ENCODE measurements at places on chromosomes 6 and 20. TPM values are rescaled to one million over a fixed set of nuclear protein-coding genes. Genes with fewer than 3 reads are reported as not detected.

DNA sequence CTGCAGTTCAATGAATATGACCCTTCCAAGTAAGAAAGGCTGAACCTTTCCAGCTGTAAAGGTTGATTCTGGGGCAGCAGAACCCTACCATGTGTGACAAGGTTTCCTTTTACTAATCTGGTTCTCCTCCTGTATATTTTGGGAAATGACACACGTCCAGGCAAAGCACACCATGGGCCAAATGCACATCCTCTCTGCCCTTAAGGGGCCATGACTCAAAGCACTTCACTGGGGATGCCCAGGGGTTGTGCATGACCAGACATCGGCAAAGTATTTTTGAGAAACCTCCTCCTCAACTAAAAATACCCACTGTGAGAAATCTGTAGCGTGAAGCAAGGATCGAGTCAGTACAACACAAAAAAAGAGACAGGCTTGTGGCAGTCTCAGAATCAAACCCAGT, 174.7 kb downstream of the BACH2 start:
- DNase-seq = no peak

DNA sequence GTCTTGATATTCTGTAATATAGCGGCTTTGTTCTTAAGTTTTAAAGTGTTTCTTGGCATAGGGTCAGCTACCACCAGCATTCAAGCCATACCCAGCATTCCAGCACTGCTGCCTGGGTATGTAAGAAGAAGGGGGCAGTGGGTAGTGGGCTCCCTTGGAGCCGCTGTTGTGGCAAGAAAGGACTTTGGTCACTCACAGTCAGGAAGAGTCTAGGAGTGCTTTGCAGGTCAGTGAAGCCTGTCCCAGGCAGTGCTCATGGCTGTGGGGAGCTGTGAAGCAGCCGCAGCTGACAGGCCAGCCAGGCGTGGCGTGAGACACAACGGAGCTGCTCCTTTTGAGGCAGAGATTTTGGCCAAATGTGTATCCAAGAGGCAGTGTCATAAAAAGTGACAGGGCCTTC, 512.0 kb downstream of the CDKAL1 start:
- peak; percentile 92 for DNase-seq

DNA sequence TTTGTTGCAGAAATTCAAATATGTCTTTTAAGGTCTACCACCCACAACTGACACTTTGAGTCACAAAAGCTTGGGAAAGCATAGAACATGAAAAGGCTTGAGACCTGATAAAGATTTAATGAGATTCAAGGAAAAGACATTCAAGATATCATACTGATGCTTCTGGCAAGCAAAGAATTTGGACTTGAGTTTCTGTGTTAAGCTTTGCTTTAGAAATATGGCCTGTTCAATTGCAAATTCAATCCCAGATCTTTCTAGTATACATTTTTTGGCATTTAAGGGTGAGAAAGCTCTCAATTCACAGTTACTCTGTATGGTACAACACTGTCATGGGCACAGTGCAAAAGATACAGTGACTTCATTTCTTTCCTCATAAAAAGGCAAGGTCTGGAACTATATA, 38.9 kb upstream of the LAMP5 start:
- DNase-seq = no peak

- DNase-seq = no peak
Observed at GRCh38 chr6:21107796-21108195, 485.8 kb upstream of the SOX4 start.

DNA sequence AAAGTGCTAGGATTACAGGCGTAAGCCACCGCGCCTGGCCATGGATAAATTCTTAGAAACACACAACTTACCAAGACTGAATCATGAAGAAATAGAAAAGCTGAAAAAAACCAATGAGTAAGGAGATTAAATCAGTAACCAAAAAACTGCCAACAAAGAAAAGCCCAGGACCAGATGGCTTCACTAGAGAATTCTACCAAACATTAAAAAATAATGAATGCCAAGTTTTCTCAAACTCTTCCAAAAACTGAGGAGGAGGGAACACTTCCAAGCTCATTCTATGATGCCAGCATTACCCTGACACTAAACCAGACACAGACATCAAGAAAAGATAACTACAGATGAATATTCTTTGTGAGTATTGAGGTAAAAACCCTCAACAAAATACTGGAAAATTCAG, 44.3 kb downstream of the USP49 start:
- no peak for DNase-seq

DNA sequence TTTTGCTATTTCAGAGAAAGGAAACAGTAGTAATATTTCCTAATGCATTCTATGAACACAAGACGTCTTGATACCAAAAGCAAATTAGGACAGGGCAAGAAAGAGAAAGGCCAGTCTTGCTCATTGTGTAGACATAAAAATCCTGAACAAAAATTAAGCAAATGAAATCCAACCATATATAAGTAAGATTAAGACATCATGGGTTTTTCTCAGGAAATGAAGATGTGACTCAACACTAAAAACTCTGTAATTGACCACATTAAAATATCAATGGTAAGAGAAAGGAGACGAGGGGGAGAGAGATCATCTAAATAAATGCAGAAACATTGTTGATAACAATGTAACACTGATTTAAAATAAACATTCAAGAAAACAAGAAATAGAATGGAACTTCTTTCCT, 205.4 kb downstream of the SOD2 start:
- no peak for DNase-seq

DNA sequence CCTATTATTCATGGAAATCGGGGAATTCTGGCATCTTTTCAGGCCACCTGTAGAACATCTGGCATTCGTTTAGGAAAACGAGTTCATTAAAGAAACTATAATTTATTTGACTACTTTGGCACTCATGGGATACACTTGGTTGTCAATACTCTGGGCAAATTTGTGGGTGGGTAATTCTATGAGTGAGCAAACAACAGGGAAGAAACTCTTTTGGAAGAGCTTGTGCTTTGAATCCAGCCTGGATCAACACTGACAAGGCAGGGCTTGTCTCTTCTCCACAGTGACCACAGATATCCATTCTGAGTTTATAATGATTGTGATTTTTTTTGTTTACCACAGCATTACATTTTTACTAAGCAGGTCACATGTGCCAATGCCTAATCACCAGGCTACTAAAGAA, 394.7 kb downstream of the THBS2 start:
- no peak for DNase-seq

DNA sequence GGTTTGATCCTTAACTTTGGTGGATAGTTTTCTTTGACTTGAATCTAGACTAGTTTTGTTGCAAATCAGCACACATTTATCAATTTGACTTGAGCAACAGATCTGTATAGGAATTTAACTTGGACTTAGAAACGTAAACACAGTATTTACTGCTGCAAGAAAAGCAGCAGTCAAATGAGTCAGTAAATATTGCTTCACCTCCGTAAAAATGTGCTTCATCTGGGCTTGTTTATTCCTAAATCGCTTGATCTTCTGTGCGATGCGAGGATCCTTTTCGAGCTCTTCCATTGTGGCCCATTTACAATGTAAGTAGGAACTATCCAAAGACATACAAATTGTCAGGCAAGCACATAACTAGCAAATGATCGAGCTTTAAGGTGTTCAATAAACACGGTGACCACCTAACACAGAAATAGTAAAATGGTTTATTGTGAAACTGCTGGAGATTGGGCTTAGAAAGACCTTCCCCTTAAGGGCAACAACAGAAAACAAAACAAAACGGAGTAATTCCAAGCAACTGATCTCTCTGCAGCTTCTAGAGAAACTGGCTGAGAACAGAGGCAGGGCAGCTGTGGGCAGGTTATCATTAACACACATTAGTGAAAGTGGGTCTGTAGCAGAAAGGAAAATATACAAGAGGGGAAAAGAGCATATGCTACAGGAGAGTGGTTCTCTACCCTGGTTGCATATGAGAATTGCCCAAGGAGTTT, 120.8 kb downstream of the CHD6 start:
- DNase-seq = no peak

DNA sequence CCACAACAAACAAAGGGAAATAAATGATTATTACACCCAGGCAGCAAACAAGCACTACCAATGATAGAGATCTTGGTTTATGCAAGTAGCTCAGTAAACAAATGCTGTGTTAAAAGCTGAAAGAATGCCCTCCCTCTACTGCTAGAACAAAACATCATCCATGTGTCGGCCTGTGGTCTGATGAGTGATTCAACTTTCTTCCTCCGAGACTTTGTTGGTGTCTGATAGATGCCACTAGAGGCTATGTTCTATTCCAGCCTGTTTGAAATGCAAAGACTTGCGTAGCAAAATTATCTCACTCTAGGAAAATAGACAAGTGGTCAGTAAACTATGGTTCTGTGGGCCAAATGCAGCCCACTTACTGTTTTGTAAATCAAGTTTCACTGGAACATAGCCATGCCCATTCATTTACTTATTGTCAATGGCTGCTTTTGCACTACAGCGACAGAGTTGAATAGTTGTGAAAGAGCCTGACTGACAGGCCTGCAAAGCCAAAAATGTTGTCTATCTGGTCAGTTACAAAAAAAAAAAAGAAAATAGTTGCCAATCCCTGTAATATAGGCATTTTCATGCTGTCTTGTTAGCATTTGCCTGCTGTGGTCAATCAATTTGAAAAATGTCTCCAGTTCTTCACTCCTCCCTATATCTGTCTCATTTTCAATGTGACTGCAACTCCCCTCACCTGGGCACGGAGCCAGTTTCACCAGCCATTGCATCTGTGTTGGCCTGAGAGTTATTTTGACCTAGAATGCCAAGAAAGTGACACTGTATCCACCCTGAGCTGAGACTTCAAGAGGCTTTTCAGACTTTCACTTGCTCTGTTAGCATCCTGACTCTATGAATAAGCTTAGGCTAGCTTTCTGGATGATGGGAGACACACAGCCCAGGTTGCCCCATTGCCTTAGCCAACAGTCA, 544.6 kb upstream of the BTBD3 start:
- DNase-seq = no peak

DNA sequence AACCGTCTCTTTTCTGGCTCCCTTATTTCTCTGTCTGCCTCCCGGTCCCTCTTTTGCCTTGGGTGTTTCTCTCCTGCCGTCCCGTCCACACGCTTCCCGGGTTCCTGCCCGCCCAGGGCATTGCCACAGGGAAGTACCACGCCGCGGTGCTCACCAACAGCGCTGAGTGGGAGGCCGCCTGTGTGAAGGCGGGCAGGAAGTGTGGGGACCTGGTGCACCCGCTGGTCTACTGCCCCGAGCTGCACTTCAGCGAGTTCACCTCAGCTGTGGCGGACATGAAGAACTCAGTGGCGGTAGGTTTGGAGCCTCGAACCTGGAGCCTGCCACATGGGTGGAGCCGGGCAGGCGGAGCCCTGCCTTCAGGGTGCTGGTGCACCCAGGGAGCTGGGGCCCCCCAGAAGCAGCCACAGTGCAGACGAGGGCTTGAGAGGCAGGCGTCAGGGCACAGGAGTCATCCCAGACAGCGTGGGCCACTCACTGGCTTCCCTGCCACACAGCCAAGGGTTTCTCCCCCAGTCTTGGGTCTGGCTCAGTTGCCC, 21.3 kb downstream of the NPEPL1 start:
- DNase-seq = no peak

GRCh38 chr6:16700202-16700915, 60.9 kb downstream of the ATXN1 start:
- DNase-seq = no peak

- DNase-seq = no peak
Observed at GRCh38 chr6:147986846-147987245, 355.8 kb upstream of the SASH1 start.

DNA sequence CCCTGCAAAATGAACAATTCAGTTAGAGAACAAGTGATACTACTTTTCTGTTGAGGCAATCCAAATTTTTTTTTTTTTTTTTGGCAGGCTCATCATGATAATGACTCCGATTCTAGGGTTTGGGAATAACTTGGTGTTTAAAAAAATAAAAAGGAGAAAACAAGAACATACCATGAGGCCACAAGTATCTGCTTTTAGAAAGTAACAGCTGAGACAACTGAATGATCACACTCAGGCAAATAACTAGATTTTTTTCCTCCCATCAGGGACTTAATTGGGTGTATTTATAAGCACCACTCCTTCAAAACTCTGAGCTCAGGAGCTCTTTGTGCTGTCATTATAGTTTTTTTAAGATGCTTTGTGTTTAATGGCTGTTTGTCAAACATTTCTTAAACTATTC, 29.6 kb downstream of the PAK5 start:
- DNase-seq = no peak

DNA sequence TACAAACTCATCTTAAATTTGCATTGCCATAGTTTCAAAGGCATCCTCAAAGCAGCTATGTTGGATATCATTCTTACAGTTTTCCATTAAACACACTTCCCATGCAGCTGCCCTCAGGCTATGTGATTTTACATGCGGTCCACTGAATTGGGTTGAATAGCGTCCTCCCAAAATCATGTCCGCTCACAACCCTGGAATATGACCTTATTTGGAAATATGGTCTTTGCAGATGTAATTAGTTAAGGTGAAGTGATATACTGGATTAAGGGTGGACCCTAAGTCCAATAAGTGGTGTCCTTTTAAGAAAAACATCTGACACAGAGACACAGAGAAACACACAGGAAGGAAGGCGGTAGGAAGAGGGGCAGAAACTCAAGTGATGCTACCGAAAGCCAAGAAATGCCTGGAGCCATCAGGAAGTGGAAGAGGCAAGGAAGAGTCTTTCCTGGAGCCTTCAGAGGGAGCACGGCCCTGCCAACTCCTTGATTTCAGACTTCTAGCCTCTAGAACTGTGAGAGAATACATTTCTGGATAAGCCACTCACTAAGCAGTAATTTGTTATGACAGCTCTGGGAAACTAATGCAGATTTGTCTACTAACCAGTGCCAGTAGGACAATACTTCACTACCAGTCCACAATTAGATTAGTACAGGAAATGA, 42.7 kb upstream of the NHSL1 start:
- no peak for DNase-seq

DNA sequence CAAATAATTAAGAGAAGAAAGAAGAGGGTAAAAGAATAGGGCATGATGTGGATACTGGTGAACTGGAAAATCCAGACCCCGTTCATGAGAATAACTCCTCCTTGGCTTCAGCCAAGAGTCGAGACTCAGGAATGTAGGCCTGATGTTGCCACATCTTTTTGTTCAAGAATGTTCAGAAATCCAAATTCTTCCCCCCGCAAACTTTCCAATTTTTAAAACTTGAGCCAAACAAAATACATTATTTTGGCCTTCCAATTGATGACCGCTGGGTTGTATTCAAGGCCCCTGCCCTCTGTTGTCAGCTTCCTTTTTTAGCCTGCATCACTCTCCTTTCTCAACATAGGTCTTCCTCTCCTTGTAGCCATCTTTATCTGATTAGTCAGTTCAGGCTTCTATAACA, 106.1 kb downstream of the TNFAIP3 start:
- no peak for DNase-seq

- DNase-seq = no peak
Observed at GRCh38 chr20:32162351-32162750, 45.2 kb downstream of the PLAGL2 start.

ARMH2 gene
- total RNA-seq = not detected

GTSF1L gene
- not detected for total RNA-seq

USP49 gene
- 3.1 TPM for total RNA-seq

ZNF334 gene
- total RNA-seq = 0.24 TPM

ZC2HC1B gene
- total RNA-seq = not detected

ID4 gene
- 69.8 TPM for total RNA-seq

ENPP1 gene
- total RNA-seq = 2.8 TPM

BTN1A1 gene
- total RNA-seq = not detected

GUCA1A gene
- total RNA-seq = not detected

KATNA1 gene
- 22.5 TPM for total RNA-seq

Measured in Caki2 (cell line).